ENCODE measurements at places on chromosomes 2 and 18. TPM values are rescaled to one million over a fixed set of nuclear protein-coding genes. Genes with fewer than 3 reads are reported as not detected.

The TCF4 gene
- polyA plus RNA-seq, result 139 TPM

The LINC00305 gene
- 0.49 TPM for polyA plus RNA-seq

The SYT4 gene
- polyA plus RNA-seq, result 0.97 TPM

The MAB21L4 gene
- 4.6 TPM for polyA plus RNA-seq

The EHD3 gene
- 10.3 TPM for polyA plus RNA-seq

The ANKRD53 gene
- 4.3 TPM for polyA plus RNA-seq

The PTPN18 gene
- 32.0 TPM for polyA plus RNA-seq

The DSG1 gene
- polyA plus RNA-seq, result not detected

The OSBPL6 gene
- 5.7 TPM for polyA plus RNA-seq

DNA sequence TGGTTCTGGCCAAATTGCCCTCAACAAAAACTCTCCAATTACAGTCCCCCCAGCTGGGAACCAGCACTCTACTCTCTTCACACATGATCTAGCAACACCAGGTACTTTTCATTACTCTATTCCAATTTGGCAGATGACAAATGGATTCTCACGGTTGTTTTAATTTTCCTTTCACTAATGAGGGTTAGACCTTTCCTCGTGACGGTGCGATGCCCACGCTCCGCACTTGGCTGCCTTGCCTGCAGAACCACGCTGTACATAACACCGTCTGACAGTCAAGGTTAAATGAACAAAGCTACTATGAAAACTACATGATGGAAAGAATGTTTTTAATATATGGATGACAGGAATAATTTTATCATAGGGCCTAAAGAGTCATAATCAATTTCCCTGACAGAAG, 141.5 kb downstream of the FBXO15 start:
- no peak for DNase-seq

- DNase-seq, result no peak
Observed at GRCh38 chr2:225569995-225570394, 170.5 kb downstream of the NYAP2 start.

DNA sequence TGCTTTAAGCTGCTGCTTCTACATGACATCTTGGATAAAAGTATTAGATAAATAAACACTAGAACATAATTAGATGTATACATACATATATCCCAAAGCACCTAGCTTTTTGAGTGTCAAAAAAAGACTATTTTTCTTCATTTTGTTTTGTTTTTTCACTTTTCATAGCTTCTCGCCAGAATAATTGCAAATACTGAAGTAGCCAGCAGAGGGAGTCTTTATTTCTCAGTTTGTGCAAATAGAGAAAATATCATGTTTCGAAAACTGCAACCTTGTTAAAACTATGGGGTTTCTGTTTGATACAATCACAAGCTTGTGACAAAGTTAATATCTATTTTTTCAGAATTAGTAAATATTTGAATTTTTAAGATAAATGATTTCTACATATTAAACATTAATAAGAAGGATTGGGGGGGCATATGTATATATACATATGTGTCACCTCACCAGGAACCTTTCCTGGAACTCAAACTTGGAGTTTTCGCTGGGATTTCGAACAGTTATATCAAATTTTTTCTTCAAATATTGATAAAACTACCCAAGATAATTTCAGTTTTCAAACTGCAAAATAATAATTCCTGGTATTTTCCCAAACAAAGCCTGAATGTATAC, 61.0 kb downstream of the GRB14 start:
- DNase-seq, result no peak

GRCh38 chr2:232870766-232871371, 805 bp downstream of the SNORC start:
- no peak for DNase-seq

- DNase-seq, result no peak
Observed at GRCh38 chr2:212901604-212902275, 249.7 kb downstream of the IKZF2 start.

GRCh38 chr2:53941749-53942148, 29.0 kb downstream of the PSME4 start:
- DNase-seq, result no peak

DNA sequence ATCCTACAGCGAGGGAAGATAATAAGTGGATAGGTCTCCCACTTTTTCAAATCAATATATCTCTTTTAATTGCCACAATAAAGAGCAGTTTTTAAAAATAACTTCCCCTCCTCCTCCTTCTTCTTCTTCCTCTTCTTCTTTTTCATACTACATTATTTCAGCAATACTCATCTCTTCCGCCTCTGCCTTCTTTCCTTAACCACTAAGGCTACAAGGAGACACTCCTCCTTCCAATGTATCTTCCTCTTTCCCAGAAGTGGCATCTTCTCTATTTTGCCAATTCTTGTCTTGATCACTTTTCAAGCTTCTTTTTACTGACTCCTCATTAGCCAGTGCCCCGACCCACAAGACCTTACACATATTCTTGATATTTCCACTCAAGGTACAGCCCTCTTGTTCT, 546.6 kb upstream of the CHAC2 start:
- DNase-seq, result no peak

GRCh38 chr2:109467701-109468100, 146.1 kb downstream of the SEPTIN10 start:
- no peak for DNase-seq

DNA sequence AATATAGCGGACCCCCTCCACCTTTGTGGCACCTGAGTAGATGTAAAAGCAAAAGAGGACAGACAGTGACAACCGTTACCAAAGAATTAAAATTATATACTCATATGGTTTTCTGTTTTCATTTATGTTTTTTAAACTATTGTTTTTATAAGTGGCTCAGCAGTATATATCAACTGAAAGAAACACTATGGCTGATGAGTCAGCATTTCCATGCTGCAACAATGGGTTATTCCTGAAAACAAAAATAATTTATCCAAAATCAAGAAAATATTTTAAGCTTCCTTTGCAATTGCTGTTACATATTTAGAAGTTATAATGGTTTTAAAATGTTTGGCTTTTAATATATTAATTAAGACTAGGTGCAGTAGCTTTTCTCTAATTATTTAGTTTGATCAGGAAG, 17.7 kb downstream of the MRPS9 start:
- no peak for DNase-seq

DNA sequence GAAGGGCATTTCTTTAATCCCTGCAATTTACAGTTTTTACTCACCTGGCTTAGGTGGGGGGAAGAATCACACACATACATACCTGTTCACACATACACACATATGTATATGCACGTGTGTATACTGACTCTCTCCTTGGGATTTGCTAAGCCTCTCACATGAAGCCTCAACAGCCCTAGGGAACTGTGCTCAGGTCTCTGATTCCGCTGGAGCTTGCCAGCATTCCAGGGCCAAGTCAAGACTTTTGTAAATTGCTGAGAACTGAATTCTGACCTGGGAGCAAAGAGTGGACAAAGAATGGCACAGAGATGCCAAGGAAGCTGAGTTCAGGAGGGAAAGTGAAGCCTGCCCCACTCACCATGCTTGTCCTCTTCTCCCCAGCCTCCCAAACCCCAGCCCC, 177.3 kb downstream of the TMEM247 start:
- DNase-seq, result no peak

- DNase-seq, result no peak
Observed at GRCh38 chr2:19140463-19141208, 217.8 kb downstream of the OSR1 start.

GRCh38 chr2:29405707-29406106, 290.5 kb downstream of the CLIP4 start:
- DNase-seq, result no peak

DNA sequence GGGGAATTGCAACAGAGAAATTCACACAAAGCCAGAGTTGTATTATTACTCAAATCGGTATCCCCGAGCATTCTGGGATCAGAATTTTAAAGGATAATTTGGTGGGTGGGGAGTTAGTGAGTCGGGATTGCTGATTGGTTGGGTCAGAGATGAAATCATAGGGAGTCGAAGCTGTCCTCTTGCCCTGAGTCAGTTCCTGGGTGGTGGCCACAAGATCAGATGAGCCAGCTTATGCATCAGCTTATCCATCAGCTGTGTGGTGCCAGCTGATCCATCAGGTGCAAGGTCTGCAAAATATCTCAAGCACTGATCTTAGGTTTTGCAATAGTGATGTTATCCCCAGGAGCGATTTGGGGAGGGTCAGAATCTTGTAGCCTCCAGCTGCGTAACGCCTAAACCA, 34.3 kb upstream of the ITM2C start:
- no peak for DNase-seq

- DNase-seq, result no peak
Observed at GRCh38 chr2:240138254-240138984, 2.0 kb downstream of the OTOS start.

GRCh38 chr2:120952318-120952717, 216.7 kb downstream of the GLI2 start:
- DNase-seq, result no peak

DNA sequence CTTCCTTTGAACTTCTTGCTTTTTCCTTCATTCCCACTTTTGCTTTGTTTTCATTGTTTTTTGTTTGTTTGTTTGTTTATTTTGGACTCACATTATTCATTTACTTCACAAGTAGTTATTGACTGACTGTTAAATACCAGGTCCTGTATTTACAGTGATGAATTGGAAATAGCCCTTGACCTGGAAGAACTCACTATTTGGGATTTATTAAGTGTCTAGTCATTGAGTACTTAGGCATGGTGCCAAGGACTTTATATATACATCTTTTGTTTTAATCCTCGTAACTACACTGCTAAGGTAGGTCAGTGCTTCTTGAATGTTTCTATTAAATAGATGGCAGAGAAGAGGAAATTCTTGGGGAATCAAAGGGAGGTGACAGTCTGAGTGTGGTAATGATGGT, 11.1 kb downstream of the SPOPL start:
- DNase-seq, result no peak

DNA sequence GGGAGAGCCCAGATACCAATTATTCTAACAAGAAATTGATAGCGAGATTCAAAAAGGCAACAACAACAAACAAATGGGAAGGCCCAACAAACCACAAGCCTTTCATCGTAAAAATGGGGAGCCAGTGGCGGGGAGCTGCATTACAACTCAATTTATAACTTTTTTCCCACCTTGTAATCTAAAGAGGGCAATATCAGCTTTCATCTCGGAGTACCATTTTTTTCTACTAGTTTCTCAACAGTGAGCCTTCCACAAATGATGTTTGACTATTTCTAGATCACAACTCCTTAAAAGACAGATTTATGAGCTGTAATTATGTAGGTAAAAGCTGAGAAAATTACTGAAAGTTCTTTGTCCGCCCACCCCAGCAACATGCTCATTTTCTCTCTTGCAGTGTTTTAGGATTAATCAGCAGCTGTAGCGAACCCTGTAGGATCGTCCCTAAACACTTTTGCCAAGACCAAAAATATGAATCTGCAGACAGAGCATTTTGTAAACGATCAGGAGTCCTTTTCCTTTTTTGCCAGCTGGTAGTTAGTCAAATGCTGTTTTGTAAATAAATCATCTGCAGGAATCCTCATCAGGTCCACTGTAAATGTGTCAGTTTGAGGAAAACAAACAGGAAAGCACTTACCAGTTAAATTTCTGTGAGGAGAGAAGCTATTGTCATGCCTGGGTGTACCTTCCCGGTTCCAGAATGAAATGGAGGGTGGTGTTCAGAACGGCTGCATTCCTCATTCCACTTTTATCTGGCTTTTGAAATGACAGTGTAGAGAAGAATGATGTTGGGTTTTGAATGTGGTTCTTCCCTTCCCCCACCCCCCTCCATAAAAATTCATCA, 53.2 kb downstream of the EEF1B2 start:
- DNase-seq, result no peak

- no peak for DNase-seq
Observed at GRCh38 chr18:3472681-3473544, 22.9 kb downstream of the TGIF1 start.

DNA sequence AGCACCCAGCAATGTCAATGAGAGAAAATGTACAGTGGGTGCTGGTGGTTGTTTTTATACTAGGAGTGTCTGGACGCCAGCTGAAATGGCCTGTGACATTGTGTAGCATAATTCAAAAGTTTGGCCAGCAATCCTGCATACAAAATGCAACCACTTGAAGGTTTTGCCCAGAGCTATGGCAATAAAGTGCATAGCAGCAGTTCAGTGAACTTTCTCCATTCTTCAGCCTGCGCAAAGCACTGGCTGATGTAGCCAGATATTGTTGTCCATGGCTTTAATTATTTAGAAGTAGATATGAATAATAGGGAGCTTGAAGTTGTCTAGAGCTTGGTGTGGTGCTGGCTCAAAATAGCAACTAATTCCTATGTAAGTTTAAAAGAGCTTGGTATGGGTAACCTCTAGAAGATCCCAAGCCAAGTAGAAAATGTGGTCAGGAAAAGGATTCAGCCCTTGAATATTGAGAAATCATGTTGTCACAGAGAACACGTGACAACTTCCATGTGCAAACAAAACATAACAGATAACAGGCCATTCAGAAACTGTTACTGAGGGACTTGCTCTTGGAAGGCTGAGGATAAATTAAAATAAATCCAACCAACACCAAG, 33.3 kb upstream of the PGAP1 start:
- DNase-seq, result no peak

DNA sequence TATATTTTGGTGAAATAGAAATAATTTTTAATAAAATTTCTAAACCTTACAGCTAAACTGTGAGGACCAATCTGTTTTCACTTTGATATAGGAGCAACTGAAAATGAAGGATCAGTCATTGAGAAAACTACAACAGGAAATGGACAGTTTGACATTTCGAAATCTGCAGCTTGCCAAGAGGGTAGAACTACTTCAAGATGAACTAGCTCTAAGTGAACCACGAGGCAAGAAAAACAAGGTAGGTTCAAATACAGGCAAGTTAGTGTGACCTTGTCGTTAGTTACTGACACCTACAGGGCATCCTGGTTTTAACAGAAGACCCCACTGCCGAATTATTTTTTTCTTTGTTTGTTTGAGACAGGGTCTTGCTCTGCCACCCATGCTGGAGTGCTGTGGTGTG, 75.5 kb upstream of the STON1 start:
- DNase-seq, result no peak

- DNase-seq, result no peak
Observed at GRCh38 chr18:79628416-79629248, 51.0 kb upstream of the CTDP1 start.

- DNase-seq, result no peak
Observed at GRCh38 chr2:45128580-45128997, 119.3 kb upstream of the SIX2 start.

DNA sequence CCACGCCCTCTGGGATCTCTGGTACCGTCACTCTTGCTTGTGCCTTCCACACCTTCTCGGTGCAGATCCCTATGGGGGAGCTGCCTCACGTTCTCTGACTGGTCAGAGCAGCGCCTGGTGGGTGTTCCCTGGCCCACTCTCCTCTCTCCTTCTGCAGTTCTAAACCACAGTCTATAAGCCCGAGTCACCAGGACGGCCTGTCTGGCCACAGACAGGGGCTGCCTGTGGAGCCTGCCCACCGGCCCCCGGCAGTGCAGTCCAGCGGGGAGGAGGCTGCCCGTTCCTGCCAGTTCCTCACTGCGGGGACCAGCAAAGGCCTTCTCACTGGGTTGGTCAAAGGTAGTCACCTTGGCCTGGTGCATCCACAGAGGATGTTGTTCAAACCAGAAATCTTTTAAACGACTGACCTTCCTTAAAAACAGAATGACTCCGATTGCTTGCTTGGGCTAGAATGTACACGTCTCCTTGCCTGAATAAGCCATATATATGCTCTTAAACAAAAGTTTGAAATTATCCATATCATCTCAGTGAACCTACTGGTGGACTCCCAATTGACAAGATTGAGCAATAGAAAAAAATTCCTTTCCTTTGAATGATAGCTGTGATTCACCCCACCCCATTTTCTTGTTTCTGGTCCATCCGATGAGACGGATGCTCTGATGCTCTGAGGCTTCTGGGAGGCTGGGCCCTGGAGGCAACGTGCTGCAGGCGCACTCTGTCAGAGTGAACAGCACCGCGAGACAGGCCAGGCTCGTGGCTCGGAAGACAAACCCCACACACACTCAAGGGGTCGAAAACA, 61.2 kb downstream of the RALBP1 start:
- no peak for DNase-seq

- no peak for DNase-seq
Observed at GRCh38 chr2:50953021-50953420, 78.9 kb downstream of the NRXN1 start.

All from right lung (tissue), 10 donors.